ENCODE measurements at places on chromosomes 12 and 14. TPM values are rescaled to one million over a fixed set of nuclear protein-coding genes. Genes with fewer than 3 reads are reported as not detected.
A peak's percentile ranks its signal among the peaks of the same experiment; 100 is the strongest.

GRCh38 chr14:54177641-54178621 lies 218.9 kb upstream of the CDKN3 start:
- no peak overlapping the region for H3K27ac ChIP-seq
- H3K4me1 ChIP-seq = peaks cover 31% of the 10 kb centered on the region
- no peaks in the 10 kb centered on the region for H3K36me3 ChIP-seq
- no peak overlapping the region for H3K4me3 ChIP-seq

DNA sequence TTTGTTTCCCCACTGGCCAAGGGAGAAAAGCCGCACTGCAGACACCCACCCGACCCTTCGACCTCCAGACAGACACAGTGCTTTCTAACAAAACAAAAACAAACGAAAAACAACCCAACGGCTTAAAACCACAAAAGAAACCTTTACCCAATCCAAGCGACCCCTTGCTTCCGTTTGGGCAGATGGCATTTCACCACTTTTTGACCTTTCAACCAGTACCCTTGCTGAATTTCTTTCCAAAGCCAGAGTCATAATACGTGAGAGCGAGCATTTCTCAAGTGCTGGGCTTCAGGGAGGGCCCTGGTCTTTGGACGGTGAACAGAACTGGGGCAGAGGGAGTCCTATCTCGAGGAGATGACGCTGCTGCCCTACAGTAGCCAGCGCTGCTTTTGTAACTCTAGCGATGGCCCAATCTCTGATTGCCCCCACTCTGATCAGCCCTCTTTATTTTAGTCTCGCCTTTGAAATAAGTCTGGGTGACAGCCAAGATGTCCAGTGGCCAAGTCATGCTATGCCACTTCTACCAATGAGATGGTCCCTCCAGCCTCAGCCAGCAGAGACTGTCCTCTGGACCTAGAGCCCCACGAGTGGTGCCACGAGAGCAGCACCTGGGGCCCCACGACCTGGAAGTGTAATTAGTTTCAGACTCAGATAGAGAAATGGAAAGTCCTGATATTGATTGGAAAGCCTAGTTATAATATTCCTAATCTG lies 21.9 kb upstream of the ADIPOR2 start:
- no peak for DNase-seq
- H3K27me3 ChIP-seq = peaks cover 9% of the 10 kb centered on the region
- H3K4me3 ChIP-seq = peak overlapping the region; percentile 15
- H3K36me3 ChIP-seq = no peaks in the 10 kb centered on the region
- peaks cover 22% of the 10 kb centered on the region for H3K4me1 ChIP-seq

- H3K27ac ChIP-seq = peak overlapping the region; percentile 93
- H3K4me3 ChIP-seq = peak overlapping the region; percentile 95
- no peak for DNase-seq
Observed at GRCh38 chr12:57745485-57745881, 644 bp downstream of the TSPAN31 start.

DNA sequence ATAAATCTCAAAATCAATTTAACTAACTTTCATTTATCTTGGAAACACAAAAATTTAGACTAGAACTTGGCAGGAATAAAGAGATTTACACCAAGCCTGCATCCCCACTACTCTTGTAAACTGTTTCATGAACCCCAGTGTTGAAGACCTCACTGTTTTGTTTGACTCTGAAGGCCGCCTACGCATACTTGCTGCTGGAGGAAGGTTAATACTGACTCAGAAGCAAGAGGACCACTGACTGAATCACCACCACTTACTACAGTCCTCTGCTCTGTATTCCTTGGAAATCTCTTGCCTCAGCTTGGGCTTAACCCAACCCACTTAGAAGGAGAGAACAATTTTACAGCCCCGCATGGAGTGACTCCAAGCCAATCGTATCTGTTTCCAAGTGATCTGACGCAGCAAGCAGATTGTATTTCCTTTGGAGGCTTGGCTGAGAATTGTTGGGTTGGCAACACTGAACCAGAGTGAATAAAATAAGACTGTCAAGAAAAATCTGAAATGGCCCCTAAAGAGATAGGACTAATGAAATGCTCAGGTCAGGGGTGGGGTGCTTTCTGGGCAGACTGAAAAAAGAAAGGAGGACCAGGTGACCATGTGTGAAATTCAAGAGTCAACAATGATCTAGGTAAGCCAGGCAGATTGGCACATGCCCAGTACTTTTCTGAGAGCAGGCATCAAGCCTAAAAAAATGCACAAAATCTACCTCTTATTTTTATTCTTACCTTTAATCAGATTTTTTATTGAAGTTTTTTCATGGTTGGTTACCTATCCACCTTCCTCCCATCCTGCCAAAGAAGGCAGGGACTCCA lies 248.6 kb downstream of the ZFP36L1 start:
- no peaks in the 10 kb centered on the region for H3K27me3 ChIP-seq
- DNase-seq = no peak
- peaks cover 2% of the 10 kb centered on the region for H3K36me3 ChIP-seq
- no peak overlapping the region for H3K4me3 ChIP-seq

The PRIMA1 gene
- 2.1 TPM for total RNA-seq

DNA sequence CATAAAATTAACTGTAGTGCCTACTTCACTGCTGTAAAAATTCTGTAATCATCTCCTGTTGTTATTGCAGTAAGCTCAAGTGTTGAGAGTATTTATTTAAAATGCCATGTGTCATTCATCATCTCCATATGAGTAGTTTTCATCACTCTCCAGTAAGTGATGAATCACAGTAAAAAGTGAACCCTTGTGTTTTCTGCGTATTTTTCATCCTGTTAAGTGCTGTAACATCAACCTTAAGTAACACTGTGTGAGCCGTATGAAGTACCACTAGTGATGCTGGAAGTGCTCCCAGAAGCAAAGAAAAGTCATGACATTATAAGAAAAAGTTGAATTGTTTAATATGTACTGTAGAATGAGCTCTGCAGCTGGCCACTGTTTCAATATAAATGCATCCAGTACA lies 55.4 kb downstream of the SLCO1B3 start:
- H3K4me1 ChIP-seq = no peaks in the 10 kb centered on the region
- no peak overlapping the region for H3K27ac ChIP-seq
- no peaks in the 10 kb centered on the region for H3K36me3 ChIP-seq
- H3K4me3 ChIP-seq = no peak overlapping the region

GRCh38 chr14:54597795-54598443 lies 31.0 kb downstream of the SAMD4A start:
- H3K4me1 ChIP-seq = peaks cover 10% of the 10 kb centered on the region
- H3K27ac ChIP-seq = no peak overlapping the region
- H3K36me3 ChIP-seq = no peaks in the 10 kb centered on the region

- H3K27me3 ChIP-seq = peaks cover 9% of the 10 kb centered on the region
- H3K36me3 ChIP-seq = no peaks in the 10 kb centered on the region
- peaks cover 12% of the 10 kb centered on the region for H3K4me1 ChIP-seq
Observed at GRCh38 chr14:72828604-72829003, 65.3 kb downstream of the DPF3 start.

- H3K36me3 ChIP-seq = no peaks in the 10 kb centered on the region
- DNase-seq = no peak
- H3K27me3 ChIP-seq = no peaks in the 10 kb centered on the region
- no peak overlapping the region for H3K4me3 ChIP-seq
- H3K27ac ChIP-seq = peak overlapping the region; percentile 57
Observed at GRCh38 chr14:99314623-99315022, 42.6 kb upstream of the BCL11B start.

DNA sequence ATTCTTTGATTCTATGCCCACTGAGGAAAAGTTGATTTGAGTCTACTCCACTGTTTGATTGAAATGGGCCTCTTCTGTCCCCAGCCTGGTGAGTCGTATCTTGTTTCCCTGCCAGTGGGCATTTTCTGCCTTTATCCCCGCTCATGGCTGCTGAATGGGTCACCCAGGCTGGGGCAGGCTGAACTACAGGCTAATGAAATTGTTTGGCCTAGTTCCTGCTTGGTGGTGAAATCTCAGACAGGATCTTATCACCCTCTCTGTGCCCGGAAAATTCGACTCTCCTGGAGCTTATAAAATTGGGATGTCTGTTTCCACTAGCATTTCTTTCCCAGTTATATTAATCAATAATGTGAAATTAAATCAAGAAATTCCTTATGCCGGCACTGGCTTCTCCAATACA lies 65.0 kb downstream of the CHST11 start:
- H3K4me1 ChIP-seq = peaks cover 32% of the 10 kb centered on the region
- H3K4me3 ChIP-seq = no peak overlapping the region
- DNase-seq = no peak
- H3K36me3 ChIP-seq = no peaks in the 10 kb centered on the region

The SERPINA3 gene
- total RNA-seq = not detected

- H3K36me3 ChIP-seq = no peaks in the 10 kb centered on the region
- no peak for DNase-seq
- H3K4me3 ChIP-seq = no peak overlapping the region
- H3K4me1 ChIP-seq = peaks cover 25% of the 10 kb centered on the region
- H3K27me3 ChIP-seq = no peaks in the 10 kb centered on the region
Observed at GRCh38 chr12:18965203-18965602, 164.3 kb upstream of the PLEKHA5 start.

GRCh38 chr12:130104571-130105106 lies 57.6 kb upstream of the FZD10 start:
- H3K27me3 ChIP-seq = no peaks in the 10 kb centered on the region
- H3K4me1 ChIP-seq = peaks cover 32% of the 10 kb centered on the region
- H3K27ac ChIP-seq = peak overlapping the region; percentile 30
- H3K36me3 ChIP-seq = no peaks in the 10 kb centered on the region
- H3K4me3 ChIP-seq = peak overlapping the region; percentile 11

All from neural crest cell (in vitro differentiated cells).